Breast epithelium (tissue), 4 donors: ENCODE measurements at places on chromosomes 7 and 10. TPM values are rescaled to one million over a fixed set of nuclear protein-coding genes. Genes with fewer than 3 reads are reported as not detected.

- DNase-seq = no peak
- no peaks in the 10 kb centered on the region for H3K27me3 ChIP-seq
- no peaks in the 10 kb centered on the region for H3K36me3 ChIP-seq
- H3K4me3 ChIP-seq = no peak overlapping the region
- no peaks in the 10 kb centered on the region for H3K4me1 ChIP-seq
Observed at GRCh38 chr7:107386548-107387102, 83.2 kb upstream of the GPR22 start.

GRCh38 chr7:156579566-156579965 lies 61.0 kb upstream of the RNF32 start:
- no peaks in the 10 kb centered on the region for H3K27me3 ChIP-seq
- H3K4me1 ChIP-seq = no peaks in the 10 kb centered on the region
- no peak overlapping the region for H3K27ac ChIP-seq
- H3K4me3 ChIP-seq = no peak overlapping the region
- DNase-seq = no peak

DNA sequence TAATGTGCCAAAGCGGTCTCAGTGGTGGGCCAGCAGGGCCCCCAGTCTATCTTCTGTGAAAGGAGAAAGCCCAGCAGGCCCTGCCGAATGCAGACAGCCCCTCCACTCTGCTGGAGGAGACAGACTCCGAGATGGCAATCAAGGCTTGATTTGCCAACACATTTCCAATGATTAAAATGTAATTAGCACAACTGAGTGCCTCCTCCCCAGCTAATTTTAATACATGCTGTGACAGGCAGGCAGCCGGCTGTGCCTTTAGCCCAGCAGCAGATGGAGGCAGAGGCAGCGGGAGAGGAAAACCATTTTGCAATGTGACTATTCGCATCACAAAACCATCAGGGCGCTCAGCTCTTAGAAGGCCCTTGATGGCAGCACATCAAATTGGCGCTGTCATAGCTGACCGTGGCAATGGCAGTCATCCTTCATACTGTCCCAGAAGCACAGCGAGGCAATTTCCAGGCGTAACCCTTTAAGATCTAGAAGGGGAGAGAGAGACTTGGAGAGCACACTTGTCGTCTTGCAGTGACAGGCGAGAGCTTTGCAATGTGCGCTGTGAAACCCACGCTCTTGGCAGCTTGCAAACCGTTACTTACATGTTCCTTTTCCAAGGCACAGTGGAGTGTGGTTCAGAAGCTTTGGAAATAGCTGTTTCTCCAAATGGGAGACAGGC lies 714.8 kb upstream of the GALNT17 start:
- no peak overlapping the region for H3K4me3 ChIP-seq
- H3K27me3 ChIP-seq = no peaks in the 10 kb centered on the region
- no peaks in the 10 kb centered on the region for H3K36me3 ChIP-seq

- DNase-seq = no peak
- H3K36me3 ChIP-seq = no peaks in the 10 kb centered on the region
- no peak overlapping the region for H3K27ac ChIP-seq
- H3K4me1 ChIP-seq = no peaks in the 10 kb centered on the region
- no peak overlapping the region for H3K4me3 ChIP-seq
Observed at GRCh38 chr10:108241166-108241565, 1076.7 kb upstream of the SORCS1 start.

- H3K27ac ChIP-seq = no peak overlapping the region
- no peaks in the 10 kb centered on the region for H3K4me1 ChIP-seq
- no peak for DNase-seq
- no peak overlapping the region for H3K4me3 ChIP-seq
Observed at GRCh38 chr7:8121243-8121642, 140.7 kb downstream of the ICA1 start.

- H3K4me3 ChIP-seq = no peak overlapping the region
- H3K27me3 ChIP-seq = no peaks in the 10 kb centered on the region
- H3K27ac ChIP-seq = no peak overlapping the region
- no peaks in the 10 kb centered on the region for H3K4me1 ChIP-seq
- DNase-seq = no peak
- H3K36me3 ChIP-seq = no peaks in the 10 kb centered on the region
Observed at GRCh38 chr7:124603066-124603465, 162.5 kb downstream of the GPR37 start.

- no peaks in the 10 kb centered on the region for H3K27me3 ChIP-seq
- no peak for DNase-seq
- H3K4me3 ChIP-seq = peak overlapping the region; percentile 98
- H3K4me1 ChIP-seq = peaks cover 7% of the 10 kb centered on the region
Observed at GRCh38 chr10:69179089-69179742, 818 bp upstream of the SUPV3L1 start.

DNA sequence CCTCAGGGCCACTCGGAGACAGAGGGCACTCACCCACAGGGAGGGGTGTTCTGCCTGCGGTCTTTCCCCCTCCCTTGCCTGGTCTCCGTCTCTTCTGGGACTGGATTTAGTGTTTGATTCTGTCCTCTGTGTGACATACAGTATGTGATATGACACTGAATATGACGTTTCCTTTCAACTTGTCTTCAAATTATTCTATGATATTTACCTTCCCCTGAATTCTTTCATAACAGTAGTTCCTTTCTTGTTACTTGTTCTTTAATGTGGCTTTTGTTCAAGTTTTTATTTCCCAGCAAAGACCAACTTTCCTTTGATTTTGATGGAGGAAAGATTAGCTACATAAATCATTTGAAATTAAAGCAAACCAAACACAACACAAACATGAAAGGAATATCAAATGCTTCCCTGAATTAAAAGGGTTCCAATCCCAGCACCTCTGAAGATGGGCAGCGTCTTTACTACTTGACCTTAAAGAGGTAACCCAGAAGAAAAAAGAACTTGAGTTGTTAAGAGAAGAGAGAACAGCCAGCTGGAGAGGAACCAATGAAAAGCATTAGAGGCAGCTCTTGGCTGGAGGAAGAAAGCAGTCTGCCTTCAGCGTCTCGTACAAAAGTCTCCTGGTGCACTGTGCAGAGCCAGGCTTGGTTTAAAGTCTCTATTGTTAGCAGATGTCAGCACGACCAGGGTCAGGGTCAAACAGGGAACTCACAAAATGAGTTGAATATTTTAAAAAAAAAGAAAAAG lies 18.3 kb upstream of the RHEB start:
- H3K36me3 ChIP-seq = no peaks in the 10 kb centered on the region
- no peak for DNase-seq
- peak overlapping the region; percentile 70 for H3K27ac ChIP-seq
- no peaks in the 10 kb centered on the region for H3K27me3 ChIP-seq
- no peaks in the 10 kb centered on the region for H3K4me1 ChIP-seq

- H3K4me1 ChIP-seq = no peaks in the 10 kb centered on the region
- DNase-seq = no peak
- no peak overlapping the region for H3K27ac ChIP-seq
- no peaks in the 10 kb centered on the region for H3K27me3 ChIP-seq
Observed at GRCh38 chr7:149776848-149777407, 3.5 kb upstream of the ZNF467 start.

GRCh38 chr7:100432053-100432452 lies 2.4 kb downstream of the MEPCE start:
- no peak overlapping the region for H3K4me3 ChIP-seq
- no peaks in the 10 kb centered on the region for H3K27me3 ChIP-seq
- peak overlapping the region; percentile 100 for H3K27ac ChIP-seq
- H3K4me1 ChIP-seq = peaks cover 33% of the 10 kb centered on the region
- no peak for DNase-seq

The CYP26C1 gene
- total RNA-seq = 0.16 TPM

The MUC12 gene
- not detected for total RNA-seq

The ITPRID1 gene
- total RNA-seq = not detected

- no peak overlapping the region for H3K27ac ChIP-seq
- no peaks in the 10 kb centered on the region for H3K4me1 ChIP-seq
- H3K36me3 ChIP-seq = no peaks in the 10 kb centered on the region
- H3K27me3 ChIP-seq = no peaks in the 10 kb centered on the region
Observed at GRCh38 chr10:17747883-17748550, 4.0 kb upstream of the TMEM236 start.

The NEUROD6 gene
- total RNA-seq = not detected

The AOAH gene
- total RNA-seq = 10.8 TPM

The PRLHR gene
- total RNA-seq = not detected

- H3K36me3 ChIP-seq = no peaks in the 10 kb centered on the region
- peaks cover 26% of the 10 kb centered on the region for H3K4me1 ChIP-seq
- no peaks in the 10 kb centered on the region for H3K27me3 ChIP-seq
- H3K27ac ChIP-seq = peak overlapping the region; percentile 90
- H3K4me3 ChIP-seq = no peak overlapping the region
- no peak for DNase-seq
Observed at GRCh38 chr10:79435271-79436065, 10.0 kb downstream of the ZCCHC24 start.

The ICA1 gene
- 22.1 TPM for total RNA-seq

DNA sequence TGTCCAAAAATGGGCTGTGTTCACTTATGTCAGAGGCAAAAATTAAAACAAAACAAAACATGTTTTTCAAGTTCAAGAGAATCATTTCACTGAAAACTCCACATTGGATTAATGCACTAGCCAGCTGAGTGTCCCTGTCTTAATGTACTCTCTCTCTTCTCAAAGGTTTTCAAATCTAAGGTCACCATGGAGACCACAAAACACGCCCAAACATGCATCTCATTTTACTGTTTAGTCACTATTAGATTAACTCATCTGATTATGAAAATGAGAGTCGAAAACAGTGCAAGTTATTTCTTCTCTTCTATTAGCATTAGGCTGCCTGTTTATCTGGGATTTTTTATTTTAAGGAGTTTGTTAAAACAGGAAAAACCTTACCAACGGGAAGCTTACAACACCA lies 70.8 kb upstream of the ASAH2 start:
- DNase-seq = no peak
- H3K4me3 ChIP-seq = no peak overlapping the region
- no peaks in the 10 kb centered on the region for H3K4me1 ChIP-seq
- no peaks in the 10 kb centered on the region for H3K27me3 ChIP-seq
- no peaks in the 10 kb centered on the region for H3K36me3 ChIP-seq
